Suprapubic skin (tissue), 4 donors: ENCODE measurements at places on chromosomes 7 and 10. TPM values are rescaled to one million over a fixed set of nuclear protein-coding genes. Genes with fewer than 3 reads are reported as not detected.
A peak's percentile ranks its signal among the peaks of the same experiment; 100 is the strongest.

Gene CNNM1
- total RNA-seq: 4.4 TPM

Gene SORBS1
- total RNA-seq: 38.9 TPM

DNA sequence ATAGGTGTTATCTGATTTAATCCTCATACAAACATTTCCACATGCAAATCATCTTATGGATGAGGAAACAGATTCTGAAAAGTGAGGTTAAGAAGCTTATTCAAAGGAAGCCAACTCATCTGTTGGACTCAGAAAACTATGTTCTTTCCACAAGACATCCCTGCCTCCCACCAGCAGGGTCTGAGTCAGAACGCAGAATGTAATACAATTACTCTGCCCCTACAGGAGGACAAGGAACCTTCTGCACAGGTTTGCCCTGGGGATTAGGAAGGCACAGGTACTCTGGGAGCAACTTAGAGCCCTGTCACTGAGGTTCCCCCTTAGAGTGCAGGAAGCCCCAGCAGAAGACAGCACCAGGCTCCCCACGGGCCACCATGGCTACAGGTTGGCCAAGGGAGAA, 255.7 kb downstream of the TNS3 start:
- no peaks in the 10 kb centered on the region for H3K36me3 ChIP-seq
- H3K4me3 ChIP-seq: no peak overlapping the region
- peaks cover 36% of the 10 kb centered on the region for H3K4me1 ChIP-seq
- H3K27ac ChIP-seq: no peak overlapping the region
- DNase-seq: no peak

- H3K27me3 ChIP-seq: no peaks in the 10 kb centered on the region
- H3K36me3 ChIP-seq: no peaks in the 10 kb centered on the region
- no peak for DNase-seq
- no peak overlapping the region for H3K4me3 ChIP-seq
- H3K27ac ChIP-seq: peak overlapping the region; percentile 22
- peaks cover 44% of the 10 kb centered on the region for H3K4me1 ChIP-seq
Observed at GRCh38 chr10:110395350-110396283, 90.9 kb upstream of the SMNDC1 start.

DNA sequence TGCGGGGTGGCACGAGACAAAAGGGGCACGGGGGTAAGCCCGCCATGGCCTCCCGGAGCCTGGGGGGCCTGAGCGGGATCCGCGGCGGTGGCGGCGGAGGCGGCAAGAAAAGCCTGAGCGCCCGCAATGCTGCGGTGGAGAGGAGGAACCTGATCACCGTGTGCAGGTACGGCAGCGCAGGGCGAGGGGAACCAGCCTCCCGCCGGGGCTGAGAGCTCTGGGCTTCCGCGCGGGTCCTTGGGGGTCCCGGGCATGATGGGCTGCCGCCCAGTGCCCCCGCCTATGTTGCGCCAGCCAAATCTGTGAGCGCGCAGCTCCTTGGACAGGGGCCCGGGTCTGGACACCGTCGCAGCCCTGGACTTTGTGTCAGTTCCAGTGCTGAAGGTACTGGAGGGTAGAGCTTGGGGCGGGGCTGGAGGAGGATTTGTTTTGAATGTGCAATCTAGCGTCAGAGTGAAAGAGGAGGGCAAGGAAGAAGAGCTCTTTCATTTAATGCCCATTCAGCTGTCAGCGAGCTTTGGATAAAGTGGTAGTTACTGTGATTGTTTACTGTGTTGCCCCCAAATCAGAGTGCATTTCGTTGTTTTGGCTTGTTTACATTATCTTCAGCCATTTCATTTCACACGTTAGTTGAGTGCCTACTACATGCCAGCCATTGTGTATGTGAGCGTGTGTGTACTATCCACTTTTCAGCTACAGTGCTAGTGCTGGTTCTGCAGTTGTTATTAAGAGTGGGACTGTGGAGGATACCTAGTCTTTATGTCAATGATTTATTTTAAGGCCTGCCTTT, 777 bp downstream of the RUNDC3B start:
- H3K4me1 ChIP-seq: peaks cover 18% of the 10 kb centered on the region
- H3K4me3 ChIP-seq: peak overlapping the region; percentile 68
- H3K27ac ChIP-seq: peak overlapping the region; percentile 29

DNA sequence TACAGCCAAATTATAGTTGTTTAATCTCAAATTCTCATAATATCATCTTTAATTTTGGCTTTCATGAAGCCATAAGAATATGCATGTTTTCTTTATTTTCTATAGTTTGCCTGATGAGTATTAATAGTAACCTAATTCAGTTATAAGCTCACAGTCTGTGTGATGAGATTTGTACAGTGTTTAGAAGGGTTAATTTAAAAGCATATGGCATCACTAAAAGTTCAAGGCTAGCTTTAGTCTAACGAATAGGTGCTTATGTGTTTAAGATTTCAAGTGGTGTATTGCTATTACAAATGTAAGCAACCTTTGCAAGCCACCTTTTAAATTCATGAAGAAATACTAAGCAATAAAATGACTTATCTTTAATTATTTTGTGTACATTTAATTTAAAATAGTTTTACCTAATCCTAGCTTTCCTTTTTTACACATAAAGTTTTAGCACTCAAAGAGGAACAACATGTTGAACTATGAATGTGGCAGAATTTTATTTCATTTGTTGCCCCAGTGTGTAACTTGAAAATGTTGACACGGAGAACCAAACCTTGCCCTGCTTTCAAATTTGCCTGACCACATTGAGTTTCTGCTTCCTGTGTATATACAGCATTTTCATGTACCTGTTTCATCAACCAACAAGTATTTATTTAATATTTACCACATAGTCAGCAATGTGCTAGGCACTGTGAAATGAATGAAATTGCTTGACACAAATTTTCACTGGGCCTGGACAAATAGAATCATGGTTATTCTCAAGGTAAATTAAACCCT, 41.5 kb downstream of the TET1 start:
- peaks cover 34% of the 10 kb centered on the region for H3K4me1 ChIP-seq
- no peaks in the 10 kb centered on the region for H3K27me3 ChIP-seq
- no peak overlapping the region for H3K4me3 ChIP-seq
- DNase-seq: no peak
- no peak overlapping the region for H3K27ac ChIP-seq
